ENCODE measurements at places on chromosomes 16 and 17.
A peak's percentile ranks its signal among the peaks of the same experiment; 100 is the strongest.

DNA sequence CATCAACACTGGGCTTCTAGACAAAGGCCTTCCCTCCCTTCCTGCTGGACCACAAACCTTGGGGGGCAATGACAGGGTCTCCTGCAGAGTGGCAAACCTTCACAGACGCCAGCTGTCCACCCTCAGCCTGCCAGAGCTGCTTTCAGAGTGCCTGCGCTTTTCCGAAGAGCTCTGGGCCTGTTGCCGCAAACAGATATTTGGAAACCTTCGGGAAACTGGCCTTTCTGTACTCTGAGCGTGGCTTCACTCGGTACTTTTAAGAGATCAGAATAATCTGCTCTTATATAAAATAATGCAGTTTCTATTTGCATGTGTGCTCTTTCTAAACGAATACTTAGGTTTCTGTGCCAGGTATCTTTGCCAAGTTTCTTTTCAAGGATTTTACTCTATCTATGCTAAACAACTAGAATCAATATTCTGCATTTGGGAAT, 152.1 kb upstream of the CHMP6 start:
- DNase-seq: no peak

GRCh38 chr17:72591289-72592241, 470.7 kb downstream of the SOX9 start:
- no peak for DNase-seq

DNA sequence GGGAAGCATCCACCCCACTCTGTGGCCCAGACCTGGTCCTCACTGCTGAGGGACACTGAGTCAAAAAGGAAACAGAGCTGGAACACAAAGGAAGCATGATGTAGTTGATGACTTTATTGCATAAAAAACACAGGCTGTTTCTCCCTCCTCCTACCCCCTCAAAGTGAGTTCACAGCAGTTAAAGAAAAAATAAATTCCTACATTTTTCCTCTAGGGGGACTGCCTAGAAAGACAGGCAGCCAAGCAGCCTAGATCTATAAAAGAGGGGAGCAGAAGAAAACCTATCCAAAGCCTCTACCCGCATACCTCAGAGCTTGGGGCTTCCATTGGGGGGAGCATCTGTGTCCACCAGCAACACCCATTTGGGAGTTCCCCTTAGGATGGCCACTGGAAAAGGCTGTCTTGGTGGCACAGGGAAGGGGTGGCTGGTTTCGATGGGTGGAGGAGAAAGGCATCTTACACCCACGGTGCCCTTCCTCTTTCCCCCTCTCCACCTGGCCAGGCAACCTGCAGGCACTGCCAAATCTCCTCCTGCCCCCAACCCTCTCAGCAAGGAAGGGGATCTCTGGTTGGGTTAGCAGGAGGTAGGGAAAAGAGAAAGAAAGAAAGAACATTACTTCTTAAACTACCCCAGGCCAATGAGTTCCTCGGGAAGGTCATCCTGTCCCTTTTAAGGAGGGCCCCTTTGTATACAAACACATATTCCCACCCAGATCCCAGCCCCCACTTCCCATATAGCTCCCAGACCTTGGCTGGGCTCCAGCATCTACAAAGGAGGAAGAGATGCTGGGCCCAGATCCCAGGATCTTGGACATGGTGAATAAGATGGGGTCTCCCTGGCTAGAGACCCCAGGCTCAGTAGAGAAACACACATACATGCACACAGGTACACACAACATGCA, 4.0 kb upstream of the SCRN2 start:
- peak; percentile 81 for DNase-seq

GRCh38 chr16:31201582-31202413, 762 bp downstream of the PYCARD start:
- no peak for DNase-seq

DNA sequence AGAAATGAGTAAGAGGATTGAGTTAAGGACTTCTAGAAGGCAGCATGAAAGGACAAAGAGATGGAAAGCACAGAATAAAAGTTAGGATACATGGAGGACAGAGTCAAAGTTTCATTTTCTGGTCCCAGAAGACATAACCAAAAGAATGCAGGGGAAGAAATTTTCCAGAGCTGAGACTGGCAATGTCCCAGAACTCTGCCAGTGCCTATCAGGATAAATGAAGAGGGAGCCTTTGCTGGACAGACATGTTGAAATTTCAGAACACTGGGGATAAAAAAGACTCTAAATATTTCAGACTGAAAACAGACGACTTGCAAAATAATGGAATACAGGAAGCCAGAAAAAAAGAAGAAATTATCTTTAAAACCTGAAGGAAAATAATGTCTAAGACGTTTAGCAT, 55.7 kb downstream of the NT5M start:
- no peak for DNase-seq

GRCh38 chr17:57852092-57852954, 2.5 kb upstream of the MRPS23 start:
- DNase-seq: no peak

GRCh38 chr16:88784856-88785105, 239 bp downstream of the PIEZO1 start:
- no peak for DNase-seq
